ENCODE measurements at places on chromosomes 7 and 10.

DNA sequence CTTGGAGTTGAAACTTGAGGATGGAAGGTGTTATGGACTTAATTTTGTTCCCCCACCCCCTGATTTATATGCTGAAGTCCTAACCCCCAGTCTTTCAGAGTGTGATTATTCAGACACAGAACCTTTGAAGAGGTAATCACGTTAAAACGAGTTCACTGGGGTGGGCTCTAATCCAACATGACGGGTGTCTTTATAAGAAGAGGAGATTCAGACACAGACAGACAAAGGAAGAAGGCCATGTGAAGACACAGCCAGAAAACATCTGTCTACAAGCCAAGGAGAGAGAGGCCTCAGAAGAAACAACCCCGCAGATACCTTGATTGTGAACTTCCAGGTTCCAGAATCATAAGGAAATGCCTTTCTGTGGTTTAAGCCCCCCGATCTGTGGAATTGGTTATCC is 37.0 kb downstream of the GHRHR start:
- DNase-seq: no peak

- peak; percentile 15 for DNase-seq
Measured at GRCh38 chr7:93148144-93148543, at the start of gene SAMD9L. Gene SAMD9L (minus strand): TSS chr7:93148385. CDS start chr7:93135971, 12,414 bp downstream.

DNA sequence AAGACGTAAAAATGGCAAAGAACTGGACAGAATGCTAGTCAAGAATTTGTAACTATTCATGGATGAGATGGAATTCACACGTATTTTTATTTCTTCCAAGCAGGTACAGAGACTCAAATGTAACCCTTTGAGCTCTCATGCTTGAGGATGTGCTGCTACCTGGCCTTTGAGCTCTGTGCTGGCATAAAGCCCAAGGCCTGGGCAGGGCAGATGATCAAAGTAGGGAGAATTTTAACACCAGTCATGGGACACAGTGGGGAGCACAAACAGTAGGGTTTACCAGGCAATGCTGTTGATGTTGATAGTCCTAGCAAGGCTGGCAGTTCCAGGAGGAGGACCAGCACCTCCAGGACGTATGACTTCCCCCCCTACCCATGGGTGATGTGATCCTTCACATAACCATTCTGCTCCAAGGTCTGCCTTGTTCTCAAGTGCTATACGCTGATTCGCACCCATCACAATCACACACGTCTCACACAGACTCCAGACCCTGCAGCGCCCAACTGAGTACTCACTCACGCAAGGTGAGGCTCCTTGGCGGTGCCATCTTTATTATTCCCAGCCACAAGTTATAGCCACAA is 48.6 kb upstream of the DLG5 start:
- no peak for DNase-seq

GRCh38 chr7:90621125-90621746 is 25.1 kb downstream of the CDK14 start:
- no peak for DNase-seq

DNA sequence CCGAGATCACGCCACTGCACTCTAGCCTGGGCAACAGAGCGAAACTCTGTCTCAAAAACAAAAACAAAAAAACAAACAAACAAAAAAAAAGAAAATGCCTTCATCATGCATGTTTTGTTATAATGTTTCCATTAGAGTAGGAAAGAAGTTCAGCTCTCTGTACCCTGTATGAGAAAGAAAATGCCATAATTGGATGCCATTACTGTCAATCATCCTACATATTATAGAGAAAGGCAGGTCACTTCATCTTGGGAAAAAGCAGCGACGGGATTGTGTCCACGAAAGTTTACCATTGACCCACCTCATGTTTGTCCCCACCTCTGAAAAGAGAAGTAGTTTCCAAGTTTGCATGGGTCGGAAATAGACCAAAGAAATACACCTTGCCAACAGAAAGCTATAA is 33.8 kb downstream of the SEC61G start:
- no peak for DNase-seq

DNA sequence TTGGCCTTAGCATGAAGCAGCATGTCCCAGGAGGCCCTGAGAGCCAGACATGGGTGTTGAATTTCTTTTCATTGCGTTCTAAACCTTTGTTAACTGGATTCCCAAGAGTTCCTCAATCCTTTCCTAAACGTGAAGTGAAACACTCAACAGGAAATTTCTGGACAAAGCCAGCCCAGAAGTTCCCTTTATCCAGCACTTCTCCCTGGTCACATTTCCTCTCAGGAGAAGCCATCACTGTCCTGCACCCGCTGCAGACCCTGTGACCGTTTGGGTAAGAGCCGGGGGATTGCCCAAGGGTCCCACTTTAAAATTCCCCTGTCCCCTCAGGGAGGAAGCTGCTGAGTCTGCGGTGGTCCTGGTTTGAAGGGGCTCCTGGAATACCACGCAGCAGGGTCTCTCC is 88.0 kb upstream of the ZPBP start:
- no peak for DNase-seq

- no peak for DNase-seq
Measured at GRCh38 chr10:115976342-115976741, 296.7 kb downstream of the GFRA1 start.

GRCh38 chr10:126201603-126202002 is 186.7 kb downstream of the ADAM12 start:
- DNase-seq: no peak

GRCh38 chr7:146557971-146558469 is 441.4 kb downstream of the CNTNAP2 start:
- DNase-seq: no peak

- DNase-seq: peak; percentile 49
Measured at GRCh38 chr7:116571037-116571436, 46.2 kb downstream of the CAV1 start.

- no peak for DNase-seq
Measured at GRCh38 chr10:77011874-77012811, 625.5 kb downstream of the KCNMA1 start.

- DNase-seq: no peak
Measured at GRCh38 chr7:14673202-14673601, 229.3 kb downstream of the DGKB start.

DNA sequence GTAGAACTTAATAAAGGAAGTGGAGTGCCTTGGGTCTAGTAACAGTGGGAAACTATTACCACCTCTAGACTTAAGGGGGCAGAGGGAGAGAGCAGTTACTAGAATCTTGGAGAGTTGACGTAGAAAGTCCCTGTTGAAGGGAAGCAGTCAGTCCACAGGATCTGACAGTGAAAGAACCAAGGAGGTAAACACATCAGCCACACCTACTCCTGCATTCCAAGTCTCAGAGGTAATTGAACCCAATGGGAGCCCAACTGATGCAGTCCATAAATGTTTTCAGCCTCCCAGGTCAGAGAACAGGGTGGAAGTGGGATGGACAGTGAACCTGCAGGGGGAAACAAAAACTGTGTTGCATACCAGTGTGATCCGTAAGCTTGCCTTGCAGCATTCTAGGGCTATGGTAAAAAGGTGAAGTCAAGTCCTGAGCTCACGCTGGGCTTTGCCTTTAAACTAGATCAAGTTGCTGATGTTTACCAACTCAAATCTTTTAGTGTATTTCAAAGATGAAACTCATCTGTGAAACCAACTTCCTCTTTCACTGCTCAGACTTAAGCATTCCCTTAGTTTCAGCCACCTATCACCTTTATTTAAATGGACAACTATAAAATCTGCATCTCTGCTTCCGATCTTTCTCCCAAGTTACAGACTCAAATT is 57.2 kb downstream of the SLC16A12 start:
- DNase-seq: peak; percentile 76

- DNase-seq: peak; percentile 18
Measured at GRCh38 chr10:73039635-73040034, 57.0 kb downstream of the P4HA1 start.

DNA sequence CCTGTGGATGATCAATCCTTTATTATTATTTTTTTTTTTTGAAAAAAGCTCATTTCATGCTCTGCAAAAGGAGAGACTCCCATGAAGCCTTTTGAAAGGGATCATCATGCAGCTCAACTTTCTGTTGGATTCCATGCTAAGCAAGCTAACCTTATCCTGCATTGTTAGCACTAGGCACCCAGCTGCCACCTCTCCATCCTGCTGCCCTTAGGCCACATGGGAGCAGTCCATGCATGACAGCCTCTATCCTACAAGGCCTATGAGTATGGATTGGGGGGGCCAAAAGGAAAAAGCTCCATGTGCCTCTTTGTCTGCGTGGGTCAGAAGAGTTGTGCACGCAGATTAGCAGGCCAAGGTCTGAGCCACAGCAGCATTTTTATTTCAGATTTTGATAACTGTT is 19.2 kb downstream of the SMNDC1 start:
- no peak for DNase-seq

GRCh38 chr7:108421720-108422331 is 34.4 kb downstream of the NRCAM start:
- DNase-seq: no peak

DNA sequence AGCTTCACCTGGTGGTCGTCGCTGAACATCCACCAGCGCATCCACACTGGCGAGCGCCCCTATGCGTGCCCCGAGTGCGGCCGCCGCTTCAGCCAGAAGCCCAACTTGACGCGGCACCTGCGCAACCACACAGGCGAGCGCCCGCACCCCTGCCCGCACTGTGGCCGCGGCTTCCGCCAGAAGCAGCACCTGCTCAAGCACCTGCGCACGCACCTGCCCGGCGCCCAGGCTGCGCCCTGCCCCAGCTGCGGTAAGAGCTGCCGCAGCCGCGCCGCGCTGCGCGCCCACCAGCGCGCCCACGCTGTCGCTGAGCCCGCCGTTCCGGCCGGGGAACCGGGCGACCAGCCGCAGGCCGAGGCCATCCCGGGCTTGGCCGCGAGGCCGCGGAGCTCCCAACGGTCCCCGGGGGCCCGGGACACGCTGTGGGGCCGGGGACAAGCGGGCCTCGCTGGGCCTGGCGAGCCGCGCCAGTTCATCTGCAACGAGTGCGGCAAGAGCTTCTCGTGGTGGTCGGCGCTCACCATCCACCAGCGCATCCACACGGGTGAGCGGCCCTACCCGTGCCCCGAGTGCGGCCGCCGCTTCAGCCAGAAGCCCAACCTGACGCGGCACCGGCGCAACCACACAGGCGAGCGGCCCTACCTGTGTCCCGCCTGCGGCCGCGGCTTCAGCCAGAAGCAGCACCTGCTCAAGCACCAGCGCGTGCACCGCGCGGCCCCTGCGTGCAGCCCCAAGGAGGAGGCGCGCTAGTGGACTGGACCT is 18.4 kb downstream of the ZNF775 start:
- no peak for DNase-seq

DNA sequence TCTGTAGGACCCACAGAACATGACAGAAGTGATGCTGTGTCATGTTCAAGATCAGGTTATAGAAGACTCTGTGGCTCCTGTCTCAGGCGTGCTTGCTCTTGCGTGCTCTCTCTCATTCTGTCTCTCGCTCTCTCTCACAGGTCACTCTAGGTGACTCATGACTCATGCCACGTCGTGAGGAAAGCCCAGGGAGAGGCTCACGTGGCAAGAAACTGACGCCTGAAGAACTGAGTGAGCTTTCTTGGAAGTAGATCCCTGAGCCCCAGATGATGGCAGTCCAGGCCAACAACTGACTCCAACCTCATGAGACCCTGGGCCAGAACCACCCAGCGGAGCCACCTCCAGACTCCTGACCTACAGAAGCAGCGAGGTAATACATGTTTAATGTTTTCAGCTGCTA is 103.3 kb downstream of the DNMBP start:
- DNase-seq: peak; percentile 74

GRCh38 chr7:124351950-124352349 is 319.1 kb upstream of the TMEM229A start:
- DNase-seq: peak; percentile 41

DNA sequence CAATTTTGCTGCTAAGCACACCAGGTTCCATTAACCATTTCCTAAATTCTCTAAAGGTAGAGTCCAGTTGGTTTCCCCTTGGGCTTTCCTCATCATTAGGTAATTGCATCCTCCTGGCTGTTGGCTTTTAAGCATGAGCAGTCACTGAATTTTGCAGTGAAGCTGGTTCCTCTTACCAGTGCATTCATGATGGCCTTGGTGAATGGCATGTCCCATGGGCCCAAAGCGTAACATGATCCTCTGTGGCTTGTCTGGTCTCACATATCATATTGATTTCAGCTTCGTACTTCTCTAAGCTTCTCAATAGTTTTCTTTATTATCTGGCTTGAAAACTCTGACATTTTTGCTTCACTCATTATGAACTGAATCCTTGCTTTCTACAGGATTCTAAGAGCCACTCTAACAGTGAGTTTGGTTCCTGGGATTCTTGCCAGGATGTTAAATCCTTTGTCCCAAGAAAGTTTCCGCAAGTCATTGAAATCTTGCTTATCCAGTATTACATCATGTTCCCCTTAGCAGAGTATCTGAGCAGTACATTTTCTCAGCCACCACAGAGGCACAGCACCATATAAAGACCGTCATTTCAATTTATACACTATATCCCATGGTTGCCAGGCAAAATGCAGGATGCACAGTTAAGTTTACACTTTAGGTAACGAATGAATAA is 134.2 kb downstream of the PTN start:
- DNase-seq: peak; percentile 74

- DNase-seq: no peak
Measured at GRCh38 chr7:98378210-98378819, 22.6 kb downstream of the BAIAP2L1 start.

DNA sequence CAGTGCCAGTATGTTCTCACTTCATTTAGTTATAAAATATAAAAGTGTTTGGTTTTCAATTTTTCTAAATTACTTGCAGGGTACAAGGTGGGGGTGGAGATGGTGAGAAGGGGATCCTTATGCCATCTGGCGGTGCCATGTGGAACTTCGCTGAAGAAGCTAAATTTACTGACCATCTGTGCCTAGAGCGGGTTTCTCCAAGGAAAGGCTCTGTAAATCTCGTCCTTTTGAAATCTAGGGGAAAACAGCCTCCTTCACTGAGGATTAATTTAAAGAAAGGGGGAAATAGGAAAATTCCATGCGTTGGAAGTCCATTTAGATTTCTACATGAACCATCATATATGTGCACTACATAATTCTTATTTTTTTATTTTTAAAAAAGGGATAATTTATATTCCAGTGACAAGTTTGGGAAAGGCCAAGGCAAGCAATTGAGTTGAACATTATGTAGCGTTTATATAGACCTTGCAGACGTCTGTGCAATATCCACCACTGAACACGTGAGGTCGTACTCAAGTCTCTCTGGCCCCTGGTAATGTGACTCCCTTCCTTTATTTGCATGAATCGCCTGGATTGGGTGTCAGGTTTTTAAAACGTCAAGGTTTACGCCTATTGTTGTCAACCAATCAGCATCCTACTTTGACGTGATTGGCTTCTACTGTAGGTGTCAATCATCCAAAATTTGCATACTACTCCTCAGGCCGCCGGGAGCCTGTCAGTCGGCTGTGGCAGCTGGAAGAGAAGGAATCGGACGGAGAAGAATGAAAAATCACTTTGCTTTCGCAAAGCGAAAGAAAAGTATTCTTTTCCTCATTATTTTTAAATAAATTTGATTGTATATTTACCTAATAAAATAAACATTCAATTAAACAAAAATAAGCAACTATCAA is 297.1 kb upstream of the NFE2L3 start:
- DNase-seq: peak; percentile 90

DNA sequence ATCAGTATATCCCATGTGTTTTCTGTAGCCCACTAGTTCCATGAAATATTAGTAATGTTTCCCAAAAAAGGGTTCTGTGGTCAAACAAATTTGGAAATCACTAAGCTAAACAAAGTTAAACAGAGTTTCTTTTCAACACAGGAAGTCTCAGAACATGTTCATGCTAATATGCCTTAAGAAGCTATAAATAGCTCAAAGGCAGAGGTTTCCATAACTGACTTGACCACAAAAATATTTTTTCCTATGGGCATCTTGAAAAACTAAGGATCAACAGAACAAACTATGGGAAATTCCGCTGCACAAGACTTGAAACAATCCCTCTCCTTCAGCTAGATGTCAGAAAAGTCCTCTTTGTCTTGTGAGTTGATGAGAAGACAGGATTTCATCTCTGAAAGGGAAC is 59.7 kb downstream of the SEM1 start:
- no peak for DNase-seq

Data from astrocyte of the hippocampus (primary cell).